Mesenchymal stem cell (in vitro differentiated cells and primary cell): ENCODE measurements at places on chromosomes 1 and 21.

GRCh38 chr1:175792136-175792535, 48.7 kb upstream of the TNR start:
- no peak for DNase-seq

DNA sequence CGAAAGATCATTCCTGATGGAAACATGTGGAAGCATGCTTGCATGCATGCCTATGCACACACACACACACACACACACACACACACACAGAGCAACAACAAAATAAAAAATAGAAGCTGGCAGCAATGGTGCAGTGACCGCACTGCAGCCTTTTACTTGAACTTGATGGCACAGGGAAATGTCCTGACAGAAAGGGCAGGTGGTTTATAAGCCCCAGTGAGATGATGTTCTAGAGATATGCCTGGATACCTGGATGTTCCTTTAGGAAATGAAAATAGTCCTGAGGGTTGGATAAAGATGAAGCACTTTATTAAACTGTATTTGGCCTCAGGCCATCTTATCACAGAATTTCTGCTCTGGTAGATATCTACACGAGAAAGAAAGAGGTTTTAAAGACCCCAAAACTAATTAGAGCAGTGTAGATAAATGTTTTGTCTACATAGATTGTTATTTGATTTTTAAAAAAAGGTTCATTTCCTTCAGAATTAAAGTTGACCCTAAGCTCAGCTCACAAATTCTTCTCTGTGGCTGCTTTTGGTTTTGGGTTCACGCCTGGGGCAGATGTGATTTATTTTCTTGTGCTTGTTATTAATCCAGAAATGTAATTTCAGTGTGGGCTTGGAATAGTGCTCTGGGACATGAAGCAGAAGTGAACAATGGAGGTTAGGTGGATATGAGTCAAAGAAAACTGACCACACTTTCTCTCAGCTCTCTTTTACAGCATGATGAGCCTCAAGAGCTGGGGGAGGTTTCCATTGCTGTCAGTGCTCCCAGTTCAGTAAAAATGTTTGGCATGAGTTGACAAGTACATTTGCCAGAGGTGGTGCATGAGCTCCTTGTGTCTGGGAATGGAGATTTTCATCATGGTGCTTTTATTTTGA, 22.9 kb downstream of the ADAM30 start:
- peak; percentile 48 for DNase-seq

DNA sequence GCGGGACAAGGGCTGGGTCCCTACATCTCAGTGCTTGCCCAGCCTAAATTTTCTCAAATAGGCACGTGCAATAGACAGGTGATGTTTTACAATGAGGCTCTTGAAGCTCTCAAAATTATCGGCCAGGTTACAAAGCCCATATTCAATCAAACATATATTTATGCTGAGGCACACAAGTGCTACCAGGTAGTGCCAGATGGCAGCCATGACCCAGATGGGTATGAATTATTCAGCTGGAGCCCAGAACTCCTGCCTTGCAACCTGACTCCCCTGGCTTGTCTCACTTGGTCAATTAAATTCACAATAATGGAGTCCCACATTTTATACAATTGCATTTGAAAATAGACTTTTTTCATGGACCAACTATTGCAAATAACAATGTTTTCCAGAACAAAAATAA, 12.3 kb upstream of the ADAM30 start:
- no peak for DNase-seq

DNA sequence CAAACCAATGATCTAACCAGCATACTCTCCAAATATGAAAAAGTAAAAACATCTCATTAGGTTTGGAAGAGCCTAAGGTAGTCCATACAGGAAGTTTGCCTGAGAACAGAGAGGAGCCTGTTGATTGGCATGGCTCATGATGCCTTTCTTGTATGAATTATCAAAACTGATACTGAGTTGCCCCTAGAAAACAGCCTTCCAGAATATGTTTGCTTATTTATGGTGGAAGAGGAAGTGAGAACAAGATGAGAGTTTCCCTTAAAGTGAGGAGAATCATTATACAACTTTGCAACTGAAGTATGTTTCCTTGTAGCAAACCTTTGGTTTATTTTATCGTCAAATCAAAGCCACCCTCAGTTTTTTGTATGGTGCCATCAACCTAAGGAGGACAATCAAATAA, 23.8 kb upstream of the KIAA1614 start:
- DNase-seq: no peak

DNA sequence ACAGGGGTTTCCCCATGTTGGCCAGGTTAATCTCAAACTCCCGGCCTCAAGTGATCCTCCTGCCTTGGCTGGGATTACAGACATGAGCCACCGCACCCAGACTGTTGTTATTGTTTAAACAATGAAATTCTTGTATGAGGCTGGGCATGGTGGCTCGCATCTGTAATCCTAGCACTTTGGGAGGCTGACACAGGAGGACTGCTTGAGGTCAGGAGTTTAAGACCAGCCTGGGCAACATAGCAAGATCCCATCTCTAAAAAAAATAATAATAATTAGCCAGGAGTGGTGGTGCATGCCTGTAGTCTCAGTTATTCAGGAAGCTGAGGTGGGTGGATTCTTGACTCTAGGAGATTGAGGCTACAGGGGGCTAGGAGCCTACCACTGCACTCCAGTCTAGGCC, 6.7 kb upstream of the WDTC1 start:
- no peak for DNase-seq
